ENCODE measurements at places on chromosomes 5 and 9.

- DNase-seq, result no peak
These were observed 267.7 kb downstream of the ADAMTS6 start for GRCh38 chr5:65213921-65214525.

GRCh38 chr5:152546493-152546892, 141.4 kb upstream of the NMUR2 start:
- DNase-seq, result no peak

DNA sequence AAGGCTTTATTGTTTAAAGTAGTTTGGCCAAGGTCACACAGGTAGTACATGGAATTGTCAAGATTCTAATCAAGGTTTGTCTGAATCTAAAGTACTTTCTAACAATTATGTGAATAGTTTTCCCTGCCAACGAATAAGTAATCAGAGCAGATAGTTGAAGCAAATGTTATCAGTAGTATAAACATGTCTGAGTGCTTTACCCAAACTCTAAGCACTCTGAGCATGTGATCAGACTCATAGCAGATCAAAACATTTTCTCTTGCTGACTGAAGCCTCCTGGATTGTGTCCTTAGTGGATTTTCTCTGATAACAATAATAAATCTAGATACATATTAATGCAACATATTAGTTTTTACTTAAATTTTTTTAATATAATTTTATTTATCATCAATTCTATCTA, 995.0 kb downstream of the EFNA5 start:
- DNase-seq, result no peak

- peak; percentile 43 for DNase-seq
These were observed 9.3 kb upstream of the ZDHHC12 start for GRCh38 chr9:128733256-128733655.

- DNase-seq, result no peak
These were observed 24.5 kb downstream of the GLRX start for GRCh38 chr5:95798048-95798447.

DNA sequence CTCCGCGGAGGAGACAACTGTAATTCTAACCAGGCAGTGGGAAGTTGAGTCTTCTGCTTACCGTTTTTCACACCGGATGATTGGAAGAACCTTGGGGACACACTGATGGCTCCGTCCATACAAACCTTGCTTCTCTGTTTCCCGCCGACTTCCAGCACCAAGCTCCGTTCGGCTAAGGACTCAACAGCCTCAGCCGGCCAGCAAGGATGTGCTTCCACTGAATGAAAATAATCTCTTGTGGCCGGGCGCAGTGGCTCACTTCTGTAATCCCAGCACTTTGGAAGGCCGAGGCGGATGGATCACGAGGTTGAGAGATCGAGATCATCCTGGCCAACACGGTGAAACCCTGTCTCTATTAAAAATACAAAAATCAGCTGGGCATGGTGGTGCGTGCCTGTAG, 1.8 kb upstream of the EDF1 start:
- DNase-seq, result no peak

GRCh38 chr5:119395080-119395836, 39.4 kb downstream of the TNFAIP8 start:
- DNase-seq, result no peak

- no peak for DNase-seq
These were observed 32.5 kb upstream of the FAM120A start for GRCh38 chr9:93419023-93419422.

DNA sequence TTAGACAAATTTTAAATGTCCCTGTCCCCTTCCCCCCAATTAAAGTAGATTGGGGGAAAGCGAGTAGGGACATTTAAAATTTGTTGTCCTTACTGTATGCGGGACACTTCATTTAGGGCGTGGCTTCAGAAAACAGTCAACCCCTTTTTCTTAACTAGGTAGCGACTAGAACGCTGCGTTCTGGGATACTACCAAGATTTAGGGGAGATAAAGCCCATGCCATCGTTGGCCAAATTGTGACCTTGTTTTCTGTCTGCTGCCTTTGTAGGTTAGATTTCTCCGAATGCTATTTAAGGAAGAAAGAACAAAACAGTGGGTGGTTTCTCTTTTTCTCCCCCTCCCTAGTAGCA, 1.2 kb downstream of the CKS2 start:
- no peak for DNase-seq

DNA sequence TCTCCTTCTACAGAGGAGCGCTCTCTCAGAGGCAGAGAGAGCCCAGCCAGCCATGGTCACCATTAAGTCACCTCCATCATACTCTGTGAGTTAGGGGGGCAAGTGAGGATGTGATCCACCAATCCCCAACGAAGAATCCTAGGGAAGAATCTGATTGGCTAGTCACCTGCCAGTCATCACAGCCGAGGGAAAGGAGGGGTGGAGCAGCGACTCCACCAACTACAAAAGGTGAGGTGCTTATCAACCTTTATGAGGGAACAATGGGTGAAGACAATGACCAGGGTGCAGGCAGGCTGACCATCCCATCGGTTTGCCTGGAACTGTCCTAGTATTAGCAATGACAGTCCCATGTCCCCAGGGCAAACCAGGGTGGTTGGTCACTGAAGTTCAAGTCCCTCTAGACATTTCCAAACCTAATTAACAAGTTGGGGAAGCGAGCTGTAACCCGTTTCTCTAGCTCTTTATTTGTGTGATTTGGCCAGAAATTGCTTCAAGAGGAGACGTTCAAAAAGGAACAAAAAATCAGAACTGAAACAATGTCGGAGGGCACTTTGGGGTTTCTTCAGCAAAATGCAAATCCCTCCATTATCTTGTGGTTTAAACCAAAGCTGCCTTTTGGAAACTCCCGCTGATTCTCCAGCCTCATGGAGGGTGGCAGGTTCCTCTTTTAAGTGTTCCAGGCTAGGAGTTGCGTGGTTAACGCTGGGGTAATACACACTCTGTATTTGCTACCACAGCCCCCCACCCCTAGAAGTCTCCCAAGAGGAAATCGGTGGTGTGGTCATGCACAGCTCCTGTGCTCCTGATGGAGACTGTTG, 18.8 kb upstream of the FCN1 start:
- DNase-seq, result no peak

DNA sequence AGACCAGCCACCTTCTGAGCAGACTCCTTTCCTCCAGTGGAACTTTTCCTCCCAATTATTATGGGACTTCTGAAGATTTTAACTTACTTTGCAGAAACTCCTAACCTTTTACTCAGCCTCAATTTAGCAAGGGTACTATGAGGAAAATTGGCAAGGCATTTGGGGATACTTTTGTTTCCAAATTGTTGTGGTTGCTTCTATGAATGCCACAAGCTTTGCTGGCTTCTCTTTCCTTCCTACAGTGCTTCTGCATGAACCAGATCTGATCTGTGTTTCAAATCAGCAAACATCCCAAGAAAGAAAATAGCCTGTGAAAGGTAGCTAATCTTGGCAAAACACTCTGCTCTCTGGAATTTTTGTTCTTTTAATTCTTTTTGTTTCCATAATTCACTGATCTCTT, 57.3 kb upstream of the TAF11L2 start:
- DNase-seq, result no peak

- DNase-seq, result no peak
These were observed 273.1 kb downstream of the ARHGEF28 start for GRCh38 chr5:73899055-73899454.

DNA sequence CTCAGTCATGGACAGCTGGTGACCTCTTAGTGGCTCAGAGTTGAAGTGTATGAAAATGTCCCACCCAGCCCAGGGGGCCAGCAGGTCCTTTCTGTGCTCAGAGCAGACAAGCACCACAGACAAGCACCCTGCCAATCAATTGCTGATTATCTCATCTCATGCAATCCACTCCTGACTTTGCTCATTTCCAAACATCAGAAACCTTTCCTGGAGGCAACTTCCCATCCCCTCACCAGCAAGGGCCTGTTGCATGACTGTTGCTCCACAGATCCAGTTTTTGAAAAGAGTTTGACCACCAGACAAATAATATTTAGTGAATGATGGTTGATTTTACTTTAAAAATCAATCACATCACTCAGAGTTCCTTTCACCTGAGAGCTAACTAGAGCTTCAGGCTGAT, 397.3 kb upstream of the KLF4 start:
- DNase-seq, result no peak

- DNase-seq, result no peak
These were observed 99.9 kb downstream of the PLK2 start for GRCh38 chr5:58359981-58360380.

DNA sequence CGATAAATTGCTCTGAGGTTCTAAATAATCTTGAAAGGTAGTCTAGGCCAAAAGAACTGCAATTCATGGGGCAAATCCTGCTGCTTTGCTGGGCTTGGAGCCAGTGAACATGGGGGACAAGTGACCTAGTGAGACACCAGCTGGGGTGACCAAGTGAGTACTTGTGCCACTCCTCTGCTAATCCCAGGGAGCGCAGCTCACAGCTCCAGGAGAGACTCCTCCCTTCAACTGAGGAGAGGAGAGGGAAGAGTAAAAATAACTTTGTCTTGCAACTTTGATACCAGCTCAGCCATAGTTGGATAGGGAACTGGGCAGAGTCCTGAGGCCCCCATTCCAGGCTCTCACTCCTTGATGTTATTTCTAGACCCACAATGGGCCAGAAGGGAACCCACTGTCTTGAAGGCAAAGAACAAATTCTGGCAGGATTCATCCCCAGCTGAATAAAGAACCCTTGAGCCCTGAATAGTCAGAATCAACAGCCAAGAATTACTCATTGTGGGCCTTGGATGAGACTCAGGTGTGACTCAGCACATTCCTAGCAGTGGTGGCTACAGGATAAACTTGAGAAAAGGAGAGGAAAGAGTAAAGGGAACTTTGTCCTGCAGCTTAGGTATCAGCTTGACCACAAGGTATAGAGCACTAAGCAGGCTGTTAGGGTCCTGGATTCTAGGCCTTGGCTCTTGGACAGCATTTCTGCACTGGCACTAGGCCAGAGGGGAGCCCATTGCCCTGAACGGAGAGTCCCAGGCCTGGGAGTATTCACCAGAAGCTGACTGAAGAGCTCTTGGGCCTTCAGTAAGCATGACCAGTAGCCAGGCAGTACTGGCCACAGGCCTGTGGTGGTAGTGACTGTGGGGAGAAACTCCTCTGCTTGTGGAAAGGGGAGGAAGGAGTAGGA, 288.3 kb upstream of the CDH18 start:
- no peak for DNase-seq

DNA sequence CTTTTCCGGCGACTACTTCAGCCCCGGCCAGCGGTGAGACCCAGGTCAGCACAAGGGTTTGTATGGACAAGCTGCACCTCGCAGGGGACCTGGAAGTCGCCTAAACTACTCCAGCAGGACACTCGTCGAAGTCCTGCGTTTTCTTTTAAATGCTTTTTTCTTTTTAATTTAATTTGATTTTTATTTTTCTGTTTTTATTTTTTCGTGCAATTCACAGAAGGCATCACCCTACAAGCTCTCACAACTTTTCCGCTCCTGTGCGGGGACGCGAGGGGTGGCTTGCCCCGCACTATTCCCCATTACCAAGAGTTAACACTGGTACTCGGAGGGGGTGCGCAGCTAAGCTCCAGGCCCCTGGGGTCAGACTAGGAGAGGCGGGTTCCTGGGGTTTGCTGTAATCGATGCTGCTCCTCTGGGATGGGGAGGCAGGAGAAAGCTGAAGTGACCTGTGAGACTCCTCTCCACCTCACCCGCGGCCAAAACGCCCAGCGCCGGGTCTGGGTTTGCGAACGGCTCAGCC, 1.3 kb downstream of the EDIL3 start:
- no peak for DNase-seq

DNA sequence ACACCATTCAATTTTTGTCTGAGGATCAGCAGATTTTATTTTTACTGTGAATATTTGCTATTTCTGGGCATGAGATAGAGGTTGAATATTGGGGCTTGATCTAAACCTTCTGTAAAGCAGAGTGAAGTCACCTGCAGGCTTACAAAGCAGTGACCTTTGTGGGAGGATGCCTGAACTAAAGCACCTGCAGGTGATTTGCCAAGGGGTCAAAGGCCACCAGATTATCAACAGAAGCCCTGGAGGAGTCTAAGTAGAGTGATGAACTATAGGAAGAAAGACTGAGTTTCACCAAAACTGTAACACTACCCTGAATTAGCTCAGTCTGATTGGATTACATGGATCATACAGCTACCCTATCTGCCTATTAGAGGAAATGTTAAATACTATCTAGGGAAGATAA, 144.3 kb upstream of the PRLR start:
- DNase-seq, result no peak

GRCh38 chr5:158882660-158883059, 217.1 kb downstream of the EBF1 start:
- DNase-seq, result no peak

DNA sequence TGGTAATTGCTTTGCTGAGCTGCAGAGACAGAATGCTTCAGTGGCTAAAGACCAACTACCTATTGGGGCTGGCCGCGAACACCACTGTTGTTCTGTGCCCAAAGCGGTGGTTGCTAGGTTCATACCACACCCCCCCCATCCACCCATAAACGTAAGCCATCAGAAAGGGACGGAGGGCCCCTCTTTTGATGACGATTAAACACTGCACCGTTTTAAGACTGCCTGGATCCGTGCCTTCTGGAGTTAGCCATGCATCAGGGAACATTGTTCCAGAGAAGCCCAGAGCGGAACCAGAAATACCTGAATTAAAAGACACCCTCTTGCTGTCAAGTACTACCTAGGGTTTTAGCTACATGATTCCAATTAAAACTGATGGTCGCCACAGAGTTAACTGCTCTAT, 369.1 kb upstream of the DAP start:
- DNase-seq, result no peak

DNA sequence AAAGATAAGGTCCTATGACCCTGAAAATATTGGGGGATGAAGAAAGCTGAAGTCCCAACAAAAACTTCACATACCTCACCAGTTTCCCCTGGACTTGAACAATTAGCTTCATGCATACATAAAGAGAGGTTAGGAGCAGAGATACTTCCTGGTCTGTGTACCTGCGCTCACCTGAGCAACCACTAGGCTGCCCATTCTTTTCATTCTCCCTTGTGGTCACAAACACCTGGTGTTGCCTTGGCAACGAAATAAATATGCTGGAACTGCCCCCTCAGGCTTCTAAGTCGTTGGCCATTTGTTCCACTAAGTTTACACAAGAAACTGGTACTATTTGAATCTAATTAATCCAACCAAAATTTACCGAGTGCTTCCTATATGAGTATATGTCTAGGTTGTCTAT, 18.1 kb downstream of the OTP start:
- no peak for DNase-seq

GRCh38 chr9:7456377-7456776, 343.2 kb downstream of the DMAC1 start:
- no peak for DNase-seq

DNA sequence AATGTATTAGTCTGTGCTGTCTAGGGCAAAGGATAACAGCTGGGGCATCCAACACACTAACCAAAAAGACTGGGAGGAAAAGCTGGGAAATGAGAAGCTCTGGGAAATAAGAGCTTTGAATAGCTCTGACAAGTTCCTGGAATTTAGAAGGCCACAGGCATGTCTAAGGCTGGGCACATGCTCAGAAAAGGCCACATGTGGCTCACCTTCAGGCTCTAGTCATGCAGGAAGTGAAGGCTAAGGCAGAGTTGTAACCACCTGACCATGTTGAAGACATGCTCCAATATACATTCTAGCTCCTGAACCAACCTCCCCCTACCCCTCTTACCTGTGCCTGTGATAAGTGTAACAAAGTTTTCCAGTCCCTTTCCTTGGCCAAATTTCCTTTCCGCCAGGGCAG, 31.7 kb downstream of the CLTA start:
- DNase-seq, result no peak

- DNase-seq, result no peak
These were observed 428.2 kb downstream of the ANXA1 start for GRCh38 chr9:73579823-73580222.
